ENCODE measurements at places on chromosomes 12 and 14.
A peak's percentile ranks its signal among the peaks of the same experiment; 100 is the strongest.

DNA sequence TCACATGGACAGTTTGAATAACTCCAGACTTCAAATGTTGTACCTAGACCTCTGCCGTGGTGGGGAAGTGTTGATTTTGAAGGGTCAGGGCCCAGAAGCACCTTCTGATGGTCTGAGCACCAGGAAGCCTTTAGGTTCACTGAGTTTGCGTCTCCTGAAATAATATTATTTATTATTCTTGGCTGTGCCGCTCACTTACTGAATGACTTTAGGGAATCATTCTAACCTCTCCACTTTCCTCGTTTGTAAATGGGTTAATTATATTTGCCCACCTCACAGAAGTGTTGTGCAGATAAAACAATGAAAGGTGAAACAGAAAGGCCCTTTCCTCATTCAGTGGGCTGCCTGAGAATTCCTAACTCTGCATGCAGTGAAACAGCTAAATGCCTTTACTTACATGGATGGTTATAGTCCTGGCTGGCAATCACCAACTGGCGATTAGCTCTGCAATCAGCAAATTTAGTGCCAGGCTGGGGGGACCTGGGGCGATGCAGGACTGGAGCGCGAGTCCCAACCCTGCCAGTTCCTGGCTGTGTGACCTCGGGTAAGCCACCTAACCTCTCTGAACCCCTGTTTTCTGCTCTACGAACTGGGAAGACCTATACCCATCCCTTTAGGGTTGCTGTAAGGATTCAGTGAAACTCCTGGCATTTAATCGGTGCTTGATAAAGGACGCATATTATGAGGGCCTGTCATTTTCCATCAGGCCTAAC is 57.5 kb downstream of the MAP1LC3B2 start:
- DNase-seq: no peak

DNA sequence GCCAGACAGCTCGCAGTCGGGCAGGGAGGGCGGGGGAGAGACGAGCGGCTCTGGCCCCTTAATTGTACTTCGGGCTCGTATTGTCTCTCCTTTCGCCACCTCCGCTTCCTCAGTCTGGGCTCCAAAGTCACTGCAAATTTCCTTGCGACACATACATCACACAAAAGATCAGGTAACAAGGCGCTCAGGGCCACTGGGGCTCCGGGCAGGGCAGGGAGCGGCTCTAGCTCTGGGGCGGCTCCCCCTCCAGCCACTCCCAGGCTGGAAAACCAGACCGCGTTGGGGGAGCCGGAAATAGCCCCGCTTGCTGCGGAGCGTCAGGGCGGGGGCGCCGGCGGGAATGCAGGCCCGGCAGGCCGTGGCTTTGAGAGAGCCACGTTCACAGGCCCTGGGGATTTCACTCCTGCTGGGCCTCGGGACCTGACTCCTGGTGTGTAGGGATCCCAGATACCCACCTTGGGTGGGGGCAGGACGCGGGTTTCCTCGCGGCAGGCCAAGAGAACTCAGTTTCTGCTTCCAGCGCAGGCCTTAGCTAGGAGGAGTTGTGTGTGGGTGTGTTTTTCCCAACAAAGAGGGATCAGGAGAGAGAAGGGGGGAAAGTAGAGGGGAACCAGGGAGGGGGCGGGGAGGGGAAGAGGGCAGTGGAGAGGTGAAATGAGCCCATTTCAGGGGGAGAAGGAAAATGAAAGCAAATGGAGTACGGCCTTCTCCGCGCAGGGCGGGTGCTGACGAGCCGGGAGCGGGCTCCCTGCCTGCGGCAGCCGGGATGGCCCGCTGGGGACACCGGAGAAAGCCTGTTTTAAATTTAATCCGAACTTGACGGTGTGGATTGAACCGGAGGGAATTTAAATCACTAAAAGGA is 4.4 kb upstream of the HOXC9 start:
- no peak for DNase-seq

GRCh38 chr14:102086972-102087761 is at the start of gene HSP90AA1:
TSS of gene HSP90AA1 (minus strand) at chr14:102087044. CDS start at chr14:102086378, 666 bp downstream.
- peak; percentile 95 for DNase-seq

DNA sequence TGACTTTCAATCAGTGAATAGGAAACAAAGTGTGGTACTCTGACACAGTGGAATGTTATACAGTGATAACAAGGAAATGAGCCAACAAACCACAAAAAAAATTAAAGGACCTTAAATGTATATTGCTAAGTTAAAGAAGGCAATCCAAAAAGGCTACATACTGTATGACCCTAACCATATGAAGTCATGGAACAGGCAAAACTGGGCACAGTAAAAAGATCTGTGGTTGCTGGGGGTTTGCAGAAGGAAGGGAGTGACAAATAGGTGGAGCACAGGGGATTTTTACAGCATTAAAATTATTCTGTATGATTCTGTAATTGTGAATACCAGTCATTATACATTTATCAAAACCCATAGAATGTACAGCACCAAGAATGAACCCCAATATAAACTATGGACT is 112.6 kb downstream of the KCNC2 start:
- DNase-seq: no peak

DNA sequence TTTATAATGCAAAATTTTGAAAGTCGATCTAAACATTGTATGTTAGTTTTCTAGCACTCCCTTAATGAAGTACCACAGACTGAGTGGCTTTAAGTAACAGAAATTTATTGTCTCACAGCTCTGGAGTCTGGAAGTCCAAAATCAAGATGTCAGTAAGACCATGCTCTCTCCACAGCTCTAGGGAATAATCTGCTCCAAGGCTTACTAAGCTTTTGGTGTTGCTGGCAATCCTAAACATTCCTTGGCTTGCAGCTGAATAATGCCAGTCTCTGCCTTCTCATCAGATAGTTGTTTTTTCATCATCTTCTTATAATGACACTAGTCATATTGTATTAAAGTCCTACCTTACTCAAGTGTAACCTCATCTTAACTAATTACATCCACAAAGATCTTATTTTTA is 102.2 kb downstream of the RASSF9 start:
- DNase-seq: no peak

DNA sequence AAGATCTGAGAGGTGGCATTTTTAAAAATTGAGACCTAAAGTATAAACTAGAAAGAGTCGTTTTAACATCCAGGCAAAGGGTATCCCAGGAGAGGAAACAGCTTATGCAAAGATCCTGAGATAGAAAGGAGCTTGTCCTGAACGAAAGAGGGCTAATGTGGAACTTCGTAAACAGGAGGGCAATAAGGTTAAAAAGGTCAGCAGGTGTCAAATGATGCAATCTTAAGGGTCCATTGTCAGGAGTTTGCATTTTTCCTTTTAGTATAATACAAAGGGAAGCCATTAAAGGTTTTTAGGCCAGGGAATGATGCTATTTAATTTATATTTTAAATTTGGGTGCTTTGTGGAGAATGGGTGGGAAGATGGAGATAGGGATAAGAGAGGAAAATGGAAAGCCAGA is 14.4 kb downstream of the FMNL3 start:
- no peak for DNase-seq

DNA sequence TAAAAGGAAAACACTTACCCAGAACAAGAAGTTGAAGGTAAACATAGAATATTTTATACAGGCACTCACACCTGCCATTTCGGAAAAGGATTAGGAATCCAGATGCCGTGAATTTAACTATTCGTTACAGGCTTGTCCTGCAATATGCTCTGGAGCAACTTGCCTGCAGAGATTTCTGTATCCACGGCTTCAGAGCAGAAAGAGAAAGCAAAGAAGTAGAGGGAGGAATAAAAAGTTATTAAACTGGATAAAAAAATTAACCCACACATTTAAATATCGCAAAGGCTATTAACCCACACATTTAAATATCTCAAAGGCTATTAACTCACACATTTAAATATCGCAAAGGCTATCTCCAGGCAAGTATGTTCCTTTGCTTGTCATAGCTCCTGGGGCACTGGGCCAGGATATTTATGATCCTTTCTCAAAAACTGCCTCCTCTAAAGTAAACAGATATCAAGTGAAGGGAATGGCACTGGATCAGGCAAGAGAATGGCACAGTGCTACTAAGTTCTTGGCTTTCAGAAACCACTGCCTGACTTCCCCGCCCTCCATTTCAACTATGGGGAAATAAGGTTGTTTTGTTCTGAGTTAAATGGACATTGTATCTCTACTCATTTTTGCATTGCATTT is at the start of gene TSPAN8:
TSS of gene TSPAN8 (minus strand) at position 399 of the 633 bp plus-strand sequence. CDS start at position 78, 321 bp downstream.
- no peak for DNase-seq
